Caki2 (cell line): ENCODE measurements at places on chromosomes 12 and 14. TPM values are rescaled to one million over a fixed set of nuclear protein-coding genes. Genes with fewer than 3 reads are reported as not detected.

The MEG3 gene
- not detected in 2 replicates for total RNA-seq

- no peak for DNase-seq
Observed at GRCh38 chr14:73753887-73754795, 40.0 kb upstream of the PNMA1 start.

GRCh38 chr12:116697305-116697704 is 40.6 kb downstream of the SPRING1 start:
- no peak for DNase-seq

DNA sequence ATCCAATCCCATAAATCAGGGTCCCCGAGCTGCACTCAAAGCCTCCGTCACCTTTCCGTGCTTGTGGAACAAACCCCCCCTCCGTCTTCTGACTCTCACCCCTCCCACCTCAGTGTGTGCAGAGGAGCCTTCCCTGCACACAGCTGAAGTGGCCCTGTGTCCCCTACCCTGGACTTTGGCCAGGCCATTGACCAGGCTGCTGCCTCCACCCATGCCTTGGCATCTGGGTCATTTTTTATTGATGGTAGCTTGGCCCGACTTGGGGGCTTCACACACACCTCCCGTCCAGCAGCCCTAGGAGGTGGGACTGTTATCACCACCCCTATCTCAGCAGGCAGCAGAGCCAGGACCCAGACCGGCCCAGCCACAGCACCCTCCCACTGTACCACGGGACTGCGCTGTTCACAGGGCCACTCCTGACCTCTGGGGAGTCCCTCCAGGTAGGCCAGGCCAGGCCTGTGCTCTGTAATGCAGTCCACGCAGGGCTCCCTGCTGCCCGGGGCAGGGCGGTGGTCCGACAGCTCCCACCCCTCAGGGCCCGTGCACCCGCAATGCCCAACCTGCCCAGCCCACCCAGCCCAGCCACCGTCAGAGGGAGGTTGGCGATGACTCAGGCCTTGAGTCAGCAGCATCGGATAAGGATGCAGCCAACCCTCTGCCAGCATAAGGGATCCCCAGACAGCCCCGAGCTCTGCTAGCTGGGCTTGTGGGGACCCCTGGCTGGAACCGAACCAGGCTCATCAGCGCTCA is 9.2 kb upstream of the INF2 start:
- DNase-seq: peak; percentile 73

DNA sequence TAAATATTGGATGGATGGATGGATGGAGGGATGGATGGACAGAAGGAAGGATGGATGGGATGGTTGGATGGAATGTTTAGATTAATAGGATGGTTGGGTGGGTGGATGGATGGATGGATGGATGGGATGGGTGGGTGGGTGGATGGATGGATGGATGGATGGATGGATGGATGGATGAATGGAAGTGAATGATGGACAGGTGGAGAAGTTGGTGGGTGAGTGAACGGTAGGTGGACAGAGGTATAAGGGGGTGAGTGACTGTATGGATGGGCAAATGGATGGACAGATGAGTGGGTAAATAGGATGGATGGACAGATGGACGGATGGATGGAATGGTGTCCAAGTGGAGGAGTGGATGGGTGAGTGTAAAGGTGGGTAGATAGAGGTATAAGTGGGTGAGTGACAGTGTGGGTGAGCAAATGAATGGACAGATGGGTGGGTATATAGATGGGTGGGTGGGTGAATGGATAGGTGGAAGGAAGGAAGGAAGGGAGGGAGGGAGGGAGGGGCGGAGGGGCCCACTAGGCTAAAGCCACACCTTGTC is 41.9 kb downstream of the HRK start:
- no peak for DNase-seq

DNA sequence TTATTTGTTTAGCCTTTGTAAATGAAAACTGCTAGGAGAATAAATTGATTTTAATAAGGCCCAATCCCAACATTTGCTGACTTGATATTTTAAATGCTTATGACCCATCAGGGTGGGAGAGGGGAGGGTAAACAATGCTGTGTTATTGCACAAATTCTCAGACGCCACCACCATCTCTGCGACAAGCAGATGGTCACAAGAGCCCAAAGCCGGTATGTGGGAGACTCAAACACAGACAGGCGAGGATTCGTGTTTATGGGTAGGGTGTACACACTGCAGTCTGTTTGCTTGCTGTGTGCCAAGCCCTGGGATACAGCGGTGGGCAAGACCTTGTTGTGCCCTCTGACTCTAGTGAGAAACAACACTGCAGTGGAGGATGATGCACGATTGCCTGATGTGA is 39.2 kb upstream of the PWP1 start:
- DNase-seq: no peak

- no peak for DNase-seq
Observed at GRCh38 chr12:84910549-84911241, 1.9 kb downstream of the SLC6A15 start.

DNA sequence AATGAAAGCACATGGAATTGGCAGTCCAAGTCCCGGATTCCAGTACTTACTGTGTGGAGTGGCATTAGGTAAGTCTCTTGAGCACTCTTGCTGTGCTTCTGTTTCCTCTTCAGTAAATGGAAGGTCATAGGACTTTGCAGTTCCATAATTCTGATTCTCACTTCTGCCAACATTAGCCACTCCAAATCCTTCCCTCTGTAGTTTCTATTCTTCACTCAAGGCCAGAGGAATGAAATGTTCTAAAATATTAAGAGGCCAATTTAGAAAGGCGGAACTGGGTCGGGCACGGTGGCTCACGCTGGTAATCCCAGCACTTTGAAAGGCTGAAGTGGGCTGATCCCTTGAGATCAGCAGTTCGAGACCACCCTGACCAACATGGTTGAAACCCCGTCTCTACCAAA is 19.8 kb upstream of the SLC5A8 start:
- no peak for DNase-seq

GRCh38 chr12:19447386-19447785 is 8.1 kb downstream of the AEBP2 start:
- no peak for DNase-seq

GRCh38 chr12:62466018-62466593 is 520 bp upstream of the MON2 start:
- DNase-seq: no peak

The DTX1 gene
- total RNA-seq: not detected in 2 replicates

The NELL2 gene
- 6.7 and 15.8 TPM in 2 replicates for total RNA-seq

GRCh38 chr12:91222746-91223145 is 40.1 kb upstream of the DCN start:
- no peak for DNase-seq

The COCH gene
- 2.2 and 2.7 TPM in 2 replicates for total RNA-seq

The NKX2-1 gene
- 0.29 TPM in 1 of 2 replicates, not detected in the other for total RNA-seq

- no peak for DNase-seq
Observed at GRCh38 chr14:56216626-56217379, 98.6 kb downstream of the PELI2 start.

DNA sequence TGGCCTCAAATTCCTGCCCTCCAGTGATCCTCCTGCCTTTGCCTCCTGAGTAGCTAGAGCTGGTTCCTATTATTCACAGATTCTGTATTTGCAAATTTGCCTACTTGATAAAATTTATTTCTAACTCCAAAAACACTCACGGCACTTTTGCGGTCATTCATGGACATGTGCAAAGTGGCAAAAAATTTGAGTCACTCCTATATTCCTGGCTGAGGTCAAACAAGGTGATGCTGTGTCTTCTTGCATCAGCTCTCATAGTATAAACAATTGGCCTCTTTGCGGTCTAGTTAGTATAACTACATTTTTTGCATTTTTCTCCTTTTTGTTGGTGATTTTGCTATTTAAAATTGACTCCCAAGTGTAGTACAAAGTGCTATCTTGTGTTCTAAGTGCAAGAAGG is 24.7 kb downstream of the ATF1 start:
- DNase-seq: peak; percentile 88

GRCh38 chr14:23556700-23557440 is 799 bp downstream of the THTPA start:
- DNase-seq: no peak

DNA sequence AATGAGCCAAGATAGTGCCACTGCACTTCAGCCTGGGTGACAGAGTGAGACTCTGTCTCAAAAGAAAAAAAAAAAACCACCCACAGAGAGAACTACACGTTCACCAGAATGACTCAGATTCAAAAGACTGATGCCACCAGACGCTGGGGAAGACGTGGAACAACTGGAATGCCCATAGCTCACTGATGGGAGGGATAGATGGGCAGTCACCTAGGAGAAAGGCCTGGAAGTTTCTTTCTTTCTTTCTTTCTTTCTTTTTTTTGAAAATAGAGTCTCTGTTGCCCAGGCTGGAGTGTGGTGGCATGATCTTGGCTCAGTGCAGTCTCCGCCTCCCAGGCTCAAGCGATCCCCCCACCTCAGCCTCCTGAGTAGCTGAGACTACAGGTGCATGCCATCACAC is 10.0 kb upstream of the KLC1 start:
- peak; percentile 51 for DNase-seq

DNA sequence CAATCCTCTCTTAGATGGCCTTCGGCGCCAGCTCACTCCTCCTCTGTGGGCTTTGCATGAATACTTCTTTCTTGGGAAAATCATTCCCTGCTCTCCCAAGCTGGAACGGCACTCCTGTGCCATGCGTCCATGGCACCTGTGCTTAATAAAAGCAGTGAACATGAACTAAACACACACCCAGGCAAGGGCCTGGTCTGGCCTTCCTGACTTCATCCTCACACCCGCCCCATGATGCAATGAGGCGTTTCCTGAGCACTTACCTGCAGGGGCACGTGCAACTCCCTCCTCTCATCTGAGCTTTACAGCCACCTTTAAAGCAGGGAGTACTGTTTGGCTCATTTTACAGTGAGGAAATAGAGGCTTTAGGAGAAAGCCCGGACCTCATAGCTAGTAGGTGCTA is 219.8 kb downstream of the SLC41A2 start:
- DNase-seq: no peak

- peak; percentile 38 for DNase-seq
Observed at GRCh38 chr12:54701940-54702592, 53.9 kb upstream of the DCD start.

DNA sequence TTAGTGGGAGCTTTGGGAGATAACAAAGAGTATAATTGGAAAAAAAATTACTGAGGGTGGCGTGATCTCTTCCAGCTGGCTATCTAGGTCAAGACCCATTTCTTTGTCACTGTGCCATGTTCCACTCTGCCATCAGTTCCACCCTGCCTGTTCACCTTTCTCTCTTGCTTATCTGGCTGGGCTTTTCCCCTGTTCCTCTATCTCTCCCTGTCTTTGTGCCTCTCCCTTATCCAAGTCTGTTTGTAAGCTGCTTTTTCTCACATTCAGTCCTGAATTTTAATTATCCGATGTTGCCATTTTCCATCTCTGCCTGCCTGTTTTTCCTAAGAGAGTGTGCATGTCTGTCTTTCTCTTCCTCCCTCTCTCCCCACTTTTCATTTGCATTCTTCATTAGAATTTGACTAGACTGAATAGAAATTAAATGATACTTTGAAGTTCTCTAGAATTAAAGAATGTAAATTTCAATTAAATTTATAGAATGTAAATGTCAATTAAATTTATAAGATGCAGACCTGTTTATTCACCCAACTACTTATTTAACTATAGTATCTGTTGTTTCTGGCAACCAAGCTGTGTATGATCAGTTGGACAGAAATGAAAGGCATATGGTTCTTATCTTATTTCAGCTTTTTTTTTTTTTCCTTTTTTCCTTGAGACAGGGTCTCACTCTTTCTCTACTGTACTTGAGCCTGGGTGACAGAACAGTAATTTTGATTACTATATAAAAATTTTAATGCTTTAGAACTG is 40.9 kb upstream of the A2ML1 start:
- no peak for DNase-seq
